ENCODE measurements at places on chromosomes 7 and 10.

DNA sequence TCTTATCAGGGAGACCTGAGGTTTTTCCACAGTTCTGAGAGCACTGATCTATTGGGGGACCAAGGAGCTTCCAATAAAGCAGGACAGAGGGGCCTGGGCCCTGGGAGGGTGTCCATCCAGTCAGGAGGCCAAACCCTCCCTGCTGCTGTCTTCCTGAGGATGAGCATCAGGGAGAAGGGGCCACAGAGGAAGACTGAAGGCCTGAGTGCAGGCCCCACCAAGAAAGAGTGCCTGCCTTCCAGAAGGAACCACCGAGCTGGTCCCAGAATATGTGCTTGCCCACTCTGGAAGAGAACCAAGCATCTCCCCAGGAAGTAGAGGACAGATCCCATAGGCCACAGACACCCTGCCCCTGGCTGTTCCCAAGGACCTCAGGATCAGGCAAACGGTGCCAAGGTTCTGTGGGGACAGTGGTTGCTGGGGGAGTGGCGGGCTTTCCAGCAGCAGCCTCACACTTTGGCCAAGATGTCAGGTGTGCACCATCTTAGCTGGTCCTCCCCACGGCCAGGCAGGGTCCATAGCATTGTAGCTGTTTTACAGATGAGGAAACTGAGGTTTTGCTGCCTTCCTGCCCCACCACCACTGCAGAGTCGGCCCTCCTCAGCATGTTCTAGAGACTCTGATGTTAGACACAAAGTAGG is 199.4 kb downstream of the GRID1 start:
- DNase-seq: no peak

DNA sequence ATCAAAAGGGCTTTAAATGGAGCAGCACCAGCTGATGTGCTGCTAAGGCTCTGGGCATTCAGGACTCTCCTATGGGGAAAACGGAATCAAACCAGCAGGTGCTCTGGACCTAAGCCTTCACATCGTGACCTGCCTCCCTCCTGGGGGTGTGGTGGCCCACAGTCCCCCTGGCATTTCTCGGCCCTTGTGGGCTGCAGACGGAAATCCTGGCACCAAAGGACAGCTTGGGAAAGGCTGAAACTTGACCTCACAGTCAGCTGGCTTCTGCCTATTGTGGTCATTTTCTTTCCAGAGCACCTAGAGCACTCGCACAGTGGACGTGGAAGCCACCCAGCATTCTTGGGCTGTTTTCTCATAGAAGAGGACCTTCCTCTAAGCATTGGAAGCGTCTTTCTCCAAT is 74.8 kb downstream of the TPST1 start:
- DNase-seq: no peak

DNA sequence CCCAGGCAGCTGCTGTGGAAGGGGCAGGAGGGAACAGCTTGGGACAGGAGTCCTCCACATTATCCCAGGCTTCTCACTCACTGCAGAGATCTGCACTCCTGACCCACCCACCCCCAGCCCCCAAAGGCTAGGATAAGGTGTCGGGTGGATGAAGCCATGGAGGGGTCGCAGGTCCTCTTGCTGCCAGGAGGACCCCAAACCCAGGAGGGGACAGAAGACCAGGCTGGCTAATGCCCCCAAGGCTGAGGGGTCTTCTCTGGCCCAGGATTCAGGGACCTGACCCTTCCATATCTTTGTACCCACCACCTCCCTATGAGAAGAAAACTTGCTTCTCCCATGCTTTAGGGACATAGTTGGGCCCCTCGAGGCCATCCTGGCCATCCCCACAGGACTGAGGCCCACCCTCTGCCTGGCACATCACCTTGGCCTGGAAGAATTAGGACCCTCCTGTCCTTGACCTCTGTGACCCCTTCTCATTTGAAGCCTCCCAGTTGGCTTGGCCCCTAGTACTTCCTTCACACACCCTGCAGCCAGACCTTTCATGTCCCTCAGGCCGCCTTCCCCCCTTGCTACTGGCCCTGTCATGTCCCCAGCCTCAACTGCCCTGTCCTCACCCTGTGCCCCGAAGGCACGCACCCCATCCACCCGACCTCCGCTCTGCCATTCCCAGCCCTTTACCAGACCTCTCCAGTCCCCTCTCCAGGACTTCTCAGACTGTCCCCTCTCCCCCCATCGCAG is 21.6 kb downstream of the KCNH2 start:
- no peak for DNase-seq

DNA sequence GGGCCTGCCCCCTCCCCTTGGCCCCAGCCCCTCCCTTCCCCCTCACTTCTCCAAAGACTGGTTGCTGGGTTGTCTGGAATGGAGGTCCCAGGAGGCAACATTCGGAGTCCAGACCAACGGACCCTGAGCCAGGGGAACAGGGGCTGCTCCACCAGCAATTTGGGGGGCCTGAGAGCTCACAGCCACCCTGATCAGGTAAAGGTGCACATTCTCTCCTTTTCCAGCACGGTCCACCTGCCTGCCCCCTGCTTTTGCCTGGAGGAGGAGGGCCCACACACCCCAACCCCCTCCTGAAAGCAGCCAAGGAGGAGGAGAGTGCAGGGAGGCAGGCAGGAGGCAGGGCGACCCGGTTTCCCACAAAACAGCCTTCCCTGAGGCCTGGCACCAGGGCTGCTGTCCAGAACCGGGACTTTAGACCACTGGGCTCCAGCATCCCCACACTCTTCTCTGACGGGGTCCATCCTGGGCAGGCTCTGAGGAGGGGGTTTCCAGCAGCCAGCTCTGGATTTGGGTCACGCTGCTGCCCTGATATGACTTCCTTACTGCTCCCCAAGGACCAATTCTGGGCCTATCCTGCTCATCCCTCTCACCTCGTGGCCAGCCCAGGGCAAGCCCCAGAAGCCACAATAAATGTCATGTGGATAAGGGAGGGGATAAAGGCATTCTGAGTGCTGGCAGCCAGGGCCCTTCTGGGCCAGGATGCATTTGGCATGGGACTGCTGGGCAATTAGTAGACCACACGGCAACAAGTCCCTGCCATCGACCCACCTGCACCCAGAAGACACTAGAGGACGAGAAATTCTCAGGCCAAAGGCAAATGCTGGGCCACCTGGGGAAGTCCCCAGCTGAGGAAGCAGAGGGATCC is 1.1 kb upstream of the CAMK2B start:
- no peak for DNase-seq

DNA sequence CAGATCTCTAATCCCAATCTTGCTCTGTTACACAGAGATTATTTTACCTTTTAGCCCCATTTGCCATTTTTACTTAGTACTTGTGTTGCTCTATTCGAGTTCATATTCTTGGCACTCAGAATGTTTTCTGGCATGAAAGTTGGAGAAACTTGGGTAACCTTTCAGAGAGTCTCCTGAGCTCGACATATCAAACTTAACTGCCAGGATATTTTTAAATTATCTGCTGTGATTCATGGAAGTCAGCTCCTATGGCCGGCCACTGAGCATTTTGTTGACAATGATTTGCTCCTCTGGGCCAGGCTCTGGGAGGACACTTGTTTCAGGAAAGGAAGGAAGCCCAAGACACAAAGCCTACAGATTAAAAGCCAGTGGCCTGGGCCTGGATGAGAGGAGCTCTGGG is 396.7 kb downstream of the TNS3 start:
- no peak for DNase-seq

DNA sequence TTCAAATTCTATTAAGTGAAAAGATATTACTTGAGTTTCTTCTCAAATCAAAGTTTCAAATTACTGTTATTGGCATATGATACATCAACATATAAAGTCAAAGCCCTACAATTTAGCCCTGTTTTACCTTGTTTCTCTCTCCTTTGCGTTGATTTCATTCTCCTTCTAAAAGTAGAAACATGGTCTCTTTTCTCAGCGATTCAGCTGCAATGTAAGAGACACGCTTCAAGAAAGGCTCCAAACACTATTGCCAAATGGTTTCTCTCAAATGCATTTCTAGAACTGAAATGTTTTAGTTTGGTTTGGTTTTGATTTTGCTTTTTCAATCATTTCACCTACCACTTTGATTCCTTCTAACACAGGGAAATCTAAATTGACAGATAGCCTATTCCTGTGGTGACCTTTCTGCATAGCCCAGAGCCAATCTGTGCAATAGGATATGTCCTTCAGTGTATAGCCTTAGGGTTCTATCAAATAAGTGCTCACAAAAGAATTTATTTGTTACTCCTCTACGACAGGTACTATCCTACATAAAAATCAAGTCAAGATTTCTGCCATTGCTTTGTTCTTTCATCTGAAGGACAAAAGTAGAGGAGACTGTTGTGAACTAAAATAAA is 47.3 kb downstream of the CTNNA3 start:
- no peak for DNase-seq

- DNase-seq: peak; percentile 80
These were observed 108.2 kb downstream of the PIP4K2A start for GRCh38 chr10:22606164-22606614.

DNA sequence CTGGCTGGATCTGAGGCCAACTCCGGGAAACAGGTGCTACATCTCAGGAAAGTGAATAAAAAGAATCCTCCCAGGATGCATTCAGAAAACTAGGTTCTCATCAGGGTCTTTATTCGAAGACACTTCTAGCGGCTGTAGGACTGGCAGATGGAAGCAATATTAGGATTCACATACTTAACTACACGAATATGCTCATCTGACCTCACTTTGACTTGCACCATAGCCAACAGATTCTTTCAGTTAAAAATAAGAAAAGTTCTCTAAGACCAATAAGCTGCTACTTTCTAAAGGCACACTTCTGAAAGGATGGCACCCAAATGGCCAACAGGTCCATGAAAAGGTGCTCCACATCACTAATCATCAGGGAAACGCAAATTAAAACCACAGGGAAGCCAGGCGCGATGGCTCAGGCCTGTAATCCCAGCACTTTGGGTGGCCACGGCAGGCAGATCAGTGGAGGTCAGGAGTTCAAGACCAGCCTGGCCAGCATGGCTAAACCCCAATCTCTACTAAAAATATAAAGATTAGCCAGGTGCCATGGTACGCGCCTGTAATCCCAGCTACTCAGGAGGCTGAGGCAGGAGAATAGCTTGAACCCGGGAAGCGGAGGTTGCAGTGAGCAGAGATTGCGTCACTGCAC is 258.0 kb downstream of the ZMYND11 start:
- DNase-seq: no peak

DNA sequence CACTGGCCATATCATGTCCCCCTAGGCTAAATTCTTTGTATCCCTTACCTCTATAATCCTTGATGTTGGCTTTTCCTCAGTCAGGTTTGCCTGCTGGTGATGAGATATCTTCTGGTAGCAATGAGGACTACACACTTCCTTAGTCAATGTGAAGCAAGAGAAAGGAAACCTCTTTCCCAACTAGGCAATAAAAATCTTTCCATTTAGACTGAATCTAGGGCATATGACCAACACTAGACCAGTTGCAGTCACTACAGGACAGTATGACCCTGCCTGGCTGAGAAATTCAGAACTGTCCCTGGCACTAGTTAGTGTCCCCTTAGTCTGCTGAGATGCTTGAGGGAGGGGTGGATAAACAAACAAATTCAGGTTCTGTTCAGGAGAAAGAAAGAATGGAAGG is 142.6 kb downstream of the RNLS start:
- no peak for DNase-seq

DNA sequence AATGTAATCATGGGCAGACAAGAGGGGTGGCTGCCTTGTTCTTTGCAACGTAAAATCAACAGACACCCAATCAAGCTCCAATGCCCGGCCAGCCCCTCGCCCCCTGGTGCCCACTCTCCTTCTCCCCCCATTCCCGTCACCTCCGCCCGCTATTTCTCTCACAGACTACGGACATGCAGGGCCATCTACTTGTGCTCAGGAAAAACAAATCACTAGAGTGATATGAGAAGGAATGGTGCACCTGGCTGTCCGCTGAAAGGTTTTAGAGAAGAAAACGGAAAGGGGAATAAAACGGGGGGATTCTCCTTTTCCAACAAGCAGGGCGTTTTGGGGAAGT is 396 bp downstream of the GRM8 start:
- DNase-seq: no peak

DNA sequence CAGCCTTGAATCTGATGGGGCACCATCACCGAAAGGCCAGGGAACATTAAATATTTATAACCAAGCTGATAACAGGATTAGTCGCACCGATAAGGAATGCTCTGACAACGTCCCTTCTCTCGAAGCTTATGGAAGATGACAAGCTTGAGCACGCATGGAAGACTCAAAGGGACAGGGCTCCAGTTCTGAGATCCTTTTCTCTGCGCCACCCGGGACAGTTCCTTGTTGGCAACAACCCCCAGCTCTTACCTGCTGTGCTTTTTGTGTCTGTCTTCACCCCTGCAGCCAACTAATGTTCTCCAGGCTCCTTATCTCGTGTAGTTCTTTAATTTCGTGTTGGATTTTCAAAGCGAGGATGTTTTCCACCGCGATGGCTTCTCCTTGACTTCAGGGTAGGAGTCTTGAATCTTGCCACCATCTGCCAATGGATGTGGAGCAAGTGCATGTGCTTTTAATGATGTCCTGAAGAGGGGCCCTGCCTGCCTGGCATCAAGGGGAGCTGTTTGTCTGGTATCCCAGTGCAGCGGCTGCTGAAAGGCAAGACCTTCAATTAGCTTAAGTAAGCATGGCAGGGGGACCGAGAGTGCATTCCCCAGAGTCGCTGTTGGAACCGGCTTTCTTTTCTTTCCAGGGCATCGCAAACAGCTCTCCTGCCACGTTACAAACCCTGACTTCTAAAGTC is 354 bp upstream of the FERD3L start:
- no peak for DNase-seq

GRCh38 chr7:6477318-6477660 is 29.5 kb upstream of the DAGLB start:
- no peak for DNase-seq

GRCh38 chr10:120145107-120145506 is 252.6 kb downstream of the SEC23IP start:
- no peak for DNase-seq

- DNase-seq: no peak
These were observed 41.8 kb downstream of the LCOR start for GRCh38 chr10:96873756-96874467.

- no peak for DNase-seq
These were observed 9.5 kb downstream of the LIPK start for GRCh38 chr10:88715517-88715916.

DNA sequence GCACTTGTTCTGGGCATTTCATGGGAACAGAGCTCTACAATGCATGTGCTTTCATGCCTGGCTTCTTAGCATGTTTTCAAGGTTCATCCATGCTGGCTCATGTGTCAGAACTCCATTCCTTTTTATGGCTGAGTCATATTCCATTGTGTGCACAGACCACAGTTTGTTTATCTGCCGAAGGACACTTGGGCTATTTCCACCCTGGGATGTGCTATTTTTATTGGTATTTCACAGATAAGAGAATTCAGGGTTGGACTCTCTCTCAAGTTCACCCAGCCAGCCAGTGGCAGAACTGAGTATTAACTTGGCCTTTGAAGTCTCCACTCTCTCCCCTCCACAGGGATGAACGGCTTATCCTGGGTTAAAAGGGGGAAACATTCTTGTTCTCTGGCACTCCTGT is 190.7 kb upstream of the GPR26 start:
- DNase-seq: no peak

- no peak for DNase-seq
These were observed 9.0 kb upstream of the WIPF3 start for GRCh38 chr7:29797112-29797944.

GRCh38 chr7:79451580-79451979 is 1.9 kb downstream of the MAGI2 start:
- no peak for DNase-seq
